Epithelial cell of proximal tubule (primary cell): ENCODE measurements at places on chromosomes 7 and 10.
A peak's percentile ranks its signal among the peaks of the same experiment; 100 is the strongest.

DNA sequence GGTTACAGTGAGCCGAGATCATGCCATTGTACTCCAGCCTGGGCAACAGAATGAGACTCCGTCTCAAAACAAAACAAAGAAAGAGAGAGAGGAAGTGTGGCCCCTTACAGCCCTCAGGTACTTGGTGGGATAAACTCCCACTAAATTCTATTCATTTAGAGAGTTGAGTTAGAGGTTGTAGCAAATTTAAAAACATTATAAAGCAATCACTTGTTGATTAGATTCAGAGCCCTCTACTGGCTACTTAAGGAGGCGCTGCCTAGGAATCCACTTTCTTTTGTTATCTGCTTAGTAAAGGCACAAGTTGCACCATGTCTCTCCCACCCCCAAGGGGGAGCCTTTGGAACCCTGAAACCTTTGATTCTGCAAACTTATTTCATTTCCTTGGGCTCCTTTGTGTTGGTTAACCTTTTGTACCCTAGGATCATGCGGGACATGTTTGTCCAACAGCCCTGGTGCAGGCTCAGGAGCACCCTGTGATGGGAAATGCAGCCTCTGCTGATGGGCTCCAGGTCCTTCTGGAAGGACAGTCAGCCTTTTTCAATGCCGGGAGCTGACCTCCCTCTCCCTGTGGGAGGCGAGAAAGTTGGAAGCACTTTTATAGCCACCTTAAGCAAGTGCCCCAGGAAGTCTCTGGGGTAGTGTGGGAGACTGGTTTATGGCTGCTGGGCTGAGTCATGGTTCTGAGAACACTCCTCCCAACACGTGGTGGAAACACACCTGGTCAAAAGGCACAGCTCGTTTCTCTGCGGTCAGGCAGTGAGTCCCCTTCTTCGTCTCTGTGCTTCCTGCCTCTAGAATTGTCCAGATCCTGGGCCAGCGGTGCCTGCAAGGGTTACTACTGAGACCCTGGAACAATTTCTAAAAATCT lies 2.3 kb downstream of the HKDC1 start:
- DNase-seq: peak; percentile 56

DNA sequence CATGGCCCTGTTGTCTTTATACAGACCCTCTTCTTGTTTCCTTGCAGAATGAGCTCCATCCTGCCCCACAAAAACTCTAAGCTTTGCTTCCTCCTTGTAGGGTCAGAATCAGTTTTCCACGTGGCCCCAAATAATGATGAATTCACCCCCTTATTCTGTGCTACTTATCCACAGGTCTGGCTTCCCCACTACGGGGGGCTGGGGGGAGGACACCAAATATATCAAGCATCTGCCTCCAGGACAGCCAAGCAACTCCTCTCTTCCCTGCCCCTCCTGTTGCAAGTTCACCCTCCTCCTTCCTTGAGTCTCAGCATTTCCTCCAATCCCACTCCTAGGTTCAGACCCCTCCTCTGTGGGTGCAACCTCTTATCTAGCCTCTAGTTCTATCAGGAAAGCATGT lies 743.3 kb downstream of the GRID1 start:
- no peak for DNase-seq

- DNase-seq: no peak
These were observed 10.7 kb downstream of the SPAM1 start for GRCh38 chr7:123935436-123936381.

GRCh38 chr7:38185395-38186307 lies 7.6 kb downstream of the STARD3NL start:
- DNase-seq: no peak

GRCh38 chr7:21782996-21783395 lies 162.7 kb downstream of the CDCA7L start:
- no peak for DNase-seq
